NCI-H1105 (cell line): ENCODE measurements at places on chromosomes 3 and 15.
A peak's percentile ranks its signal among the peaks of the same experiment; 100 is the strongest.

DNA sequence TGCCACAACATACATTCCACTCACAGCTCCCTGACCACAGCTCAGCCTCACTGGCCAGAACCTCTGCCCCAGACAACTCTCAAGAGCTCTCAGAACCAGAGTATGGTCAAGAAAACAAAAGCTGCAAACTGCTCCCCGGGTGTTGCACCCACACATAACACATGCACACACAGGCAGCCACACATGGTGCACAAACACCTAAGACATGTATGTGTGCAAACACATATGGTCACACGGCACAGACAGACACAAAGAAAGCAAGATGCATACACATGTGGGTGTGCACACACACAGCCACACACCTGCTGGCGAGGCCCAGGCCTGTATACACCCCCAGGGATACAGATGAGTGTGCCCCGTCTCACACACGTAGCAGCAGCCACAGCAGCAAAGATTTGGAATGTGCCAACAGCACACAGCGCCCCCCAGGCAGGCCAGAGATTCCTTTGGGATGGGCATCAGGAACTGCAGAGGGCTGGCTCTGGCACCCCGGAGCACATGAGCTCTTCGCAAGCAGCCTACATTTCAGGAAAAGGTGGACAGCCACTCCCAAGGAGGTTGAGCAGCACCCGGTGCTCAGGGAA is 6.6 kb downstream of the KLF15 start:
- no peak for DNase-seq

GRCh38 chr3:9279966-9280365 is 30.5 kb upstream of the SRGAP3 start:
- no peak for DNase-seq

DNA sequence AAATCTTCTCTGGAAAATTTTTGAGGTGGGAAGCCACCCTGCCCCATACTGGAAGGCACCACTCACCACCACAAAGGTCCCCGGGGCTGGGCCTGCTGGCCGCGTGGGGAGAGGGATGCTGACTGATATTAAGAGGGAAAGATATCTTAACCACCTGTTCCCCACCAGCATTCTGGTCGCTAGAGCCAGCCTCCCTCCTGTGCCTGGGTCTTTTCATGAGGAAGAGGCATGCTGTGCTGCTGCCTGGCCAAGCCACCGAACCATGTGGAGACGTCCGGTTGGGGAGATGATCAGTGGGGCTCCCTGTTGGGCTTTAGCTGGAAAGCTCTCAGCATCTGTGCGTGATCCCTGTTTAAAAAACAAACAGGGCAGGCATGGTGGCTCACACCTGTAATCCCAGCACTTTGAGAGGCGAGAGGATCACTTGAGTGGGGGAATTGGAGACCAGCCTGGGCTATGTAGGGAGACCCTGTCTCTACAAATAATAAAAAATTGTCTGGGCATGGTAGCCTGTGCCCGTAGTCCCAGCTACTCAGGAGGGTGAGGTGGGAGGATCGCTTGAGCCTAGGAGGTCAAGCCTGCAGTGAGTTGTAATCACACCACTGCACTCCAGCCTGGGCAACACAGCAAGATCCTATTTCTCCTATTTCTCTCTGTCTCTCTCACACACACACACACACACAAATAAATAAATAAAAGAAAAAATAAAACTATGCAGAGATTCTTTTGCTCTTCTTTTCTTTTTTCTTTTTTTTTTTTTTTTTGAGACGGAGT is 1.0 kb downstream of the KLHL18 start:
- no peak for DNase-seq

GRCh38 chr15:92809064-92809879 is 90.9 kb upstream of the CHD2 start:
- DNase-seq, result peak; percentile 91

DNA sequence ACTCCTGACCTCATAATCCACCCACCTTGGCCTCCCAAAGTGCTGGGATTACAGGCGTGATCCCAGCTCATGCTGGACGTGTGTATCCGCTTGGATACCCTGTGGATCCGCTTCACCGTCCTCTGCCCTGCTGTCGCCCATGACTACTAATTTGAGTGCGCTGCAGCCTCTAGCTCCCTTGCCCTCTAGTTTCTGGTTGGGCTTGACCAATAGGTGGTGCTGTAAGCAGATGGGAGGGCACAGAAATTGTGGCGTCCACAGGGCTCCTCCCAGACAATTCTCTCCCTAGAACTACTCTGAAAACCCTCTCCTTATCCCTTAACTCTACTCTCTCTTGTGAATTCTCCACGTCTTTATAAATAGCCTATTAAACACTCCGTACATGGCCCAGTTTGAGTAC is 36.2 kb downstream of the ZPLD1 start:
- no peak for DNase-seq

GRCh38 chr3:117264204-117264994 is 554.8 kb downstream of the TUSC7 start:
- DNase-seq, result no peak

GRCh38 chr15:35304389-35304788 is 219.3 kb upstream of the NANOGP8 start:
- no peak for DNase-seq

DNA sequence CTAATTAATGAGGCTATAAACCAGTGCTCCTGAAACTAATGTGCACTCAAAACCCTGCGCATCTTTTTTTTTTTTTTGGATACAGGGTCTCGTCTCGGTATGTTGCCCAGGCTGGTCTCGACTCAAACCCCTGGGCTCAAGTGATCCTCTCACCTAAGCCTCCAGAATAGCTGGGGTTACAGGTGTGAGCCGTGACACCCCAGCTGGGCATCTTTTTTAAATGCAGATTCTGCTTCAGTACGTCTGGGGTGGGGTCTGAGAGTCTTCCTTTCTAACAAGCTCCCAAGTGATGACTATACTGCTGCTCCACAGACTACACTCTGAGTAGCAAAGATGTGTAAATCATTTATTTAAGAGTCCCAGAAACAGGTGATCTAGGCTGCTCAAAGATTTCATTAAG is 73.0 kb downstream of the BFSP2 start:
- DNase-seq, result no peak

- DNase-seq, result no peak
Measured at GRCh38 chr3:46542344-46542743, 23.8 kb downstream of the LRRC2 start.

DNA sequence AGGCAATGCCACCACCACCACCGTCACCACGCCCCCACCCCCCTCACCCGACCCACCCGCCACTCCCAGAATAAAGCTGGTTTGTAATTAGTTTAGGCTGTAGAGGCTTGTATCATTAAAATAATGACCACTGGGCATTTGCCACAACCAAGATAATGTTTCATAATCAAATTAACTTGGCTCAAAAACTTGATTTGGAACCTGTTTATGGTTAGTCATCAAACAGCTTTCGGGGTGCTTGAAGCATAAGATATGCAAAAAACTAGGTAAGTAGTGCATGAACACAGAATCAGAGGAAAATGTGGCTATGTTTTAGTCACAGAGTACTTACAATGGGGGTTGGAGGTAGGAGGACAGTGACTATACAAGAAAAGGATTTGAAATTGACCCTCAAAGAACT is 115.1 kb downstream of the FHIT start:
- no peak for DNase-seq

- DNase-seq, result no peak
Measured at GRCh38 chr3:188002626-188003138, 151.3 kb upstream of the LPP start.

DNA sequence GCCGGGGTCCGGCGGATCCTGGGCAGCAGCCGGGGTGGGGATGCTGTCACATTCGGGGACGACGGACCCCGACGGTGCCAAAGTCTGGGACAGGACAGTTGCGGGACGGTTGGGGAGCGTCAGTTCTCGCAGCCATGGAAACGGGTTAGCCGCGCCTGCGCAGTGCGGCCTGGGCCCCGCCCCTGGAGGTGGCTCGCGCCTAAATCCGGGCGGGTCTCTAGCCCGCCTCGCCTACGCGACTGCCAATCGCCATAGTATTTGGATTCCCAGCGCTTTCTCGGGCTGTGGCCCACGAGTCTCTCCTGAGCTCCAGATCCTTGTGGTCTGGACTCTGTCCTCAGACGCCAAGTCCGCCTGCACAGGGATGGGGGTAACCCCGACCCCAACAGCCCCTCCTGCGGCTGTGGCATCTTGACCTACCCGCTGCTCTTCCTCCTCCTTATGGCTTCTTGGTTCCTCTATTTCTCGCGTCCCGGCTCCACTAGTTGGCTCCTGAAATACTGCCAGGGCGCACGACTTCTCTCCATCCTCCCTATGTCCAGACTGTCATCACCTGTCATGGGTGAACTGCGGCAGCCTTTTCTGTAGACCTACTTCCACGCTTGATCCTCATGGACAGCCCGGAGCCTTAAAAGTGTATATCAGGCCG is at the start of gene ZMYND10:
Gene ZMYND10 (minus strand): TSS at position 147 of the 649 bp plus-strand sequence. CDS start 153 bp downstream, outside the sequence.
- DNase-seq, result peak; percentile 28

DNA sequence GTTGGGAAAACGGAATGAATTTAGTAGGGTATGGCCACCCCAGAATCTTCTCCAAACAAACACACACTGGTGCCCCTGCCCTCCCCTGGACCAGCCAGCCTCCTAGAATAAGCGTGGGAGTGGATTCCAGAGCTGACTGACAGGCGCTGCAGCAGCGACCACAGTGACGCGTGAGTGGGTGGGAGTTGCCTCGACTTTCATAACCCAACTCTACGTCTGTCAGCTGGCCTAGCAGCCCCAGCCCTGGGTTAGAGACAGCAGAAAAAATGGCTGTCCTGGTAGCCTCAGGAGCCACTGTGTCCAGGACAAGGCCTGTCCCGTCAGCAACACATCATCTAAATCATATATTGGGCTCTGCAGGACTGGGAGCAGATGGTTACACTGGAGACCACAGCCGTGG is 10.0 kb downstream of the PLA2G4B start:
- DNase-seq, result no peak

- no peak for DNase-seq
Measured at GRCh38 chr15:99365242-99365641, 114.0 kb downstream of the LRRC28 start.

DNA sequence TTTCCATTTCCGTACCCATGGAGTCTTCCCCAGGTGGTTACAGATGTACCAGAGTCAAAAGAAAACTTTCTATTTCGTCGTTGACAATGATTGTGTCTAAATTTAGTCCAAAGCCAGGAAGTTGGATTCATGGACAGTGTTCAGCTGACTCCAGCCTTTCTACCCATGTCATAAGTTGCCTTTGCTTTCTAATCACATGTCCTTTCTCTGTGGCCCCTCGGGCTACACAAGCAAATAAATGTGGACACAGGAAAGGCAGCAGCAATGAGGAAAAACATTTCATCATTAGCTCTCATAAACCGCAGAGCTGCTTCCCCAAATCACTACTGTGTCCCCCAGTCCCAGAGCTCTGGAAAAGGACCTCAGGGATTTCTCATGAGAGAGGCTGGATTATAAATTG is 82.0 kb downstream of the USF3 start:
- no peak for DNase-seq

DNA sequence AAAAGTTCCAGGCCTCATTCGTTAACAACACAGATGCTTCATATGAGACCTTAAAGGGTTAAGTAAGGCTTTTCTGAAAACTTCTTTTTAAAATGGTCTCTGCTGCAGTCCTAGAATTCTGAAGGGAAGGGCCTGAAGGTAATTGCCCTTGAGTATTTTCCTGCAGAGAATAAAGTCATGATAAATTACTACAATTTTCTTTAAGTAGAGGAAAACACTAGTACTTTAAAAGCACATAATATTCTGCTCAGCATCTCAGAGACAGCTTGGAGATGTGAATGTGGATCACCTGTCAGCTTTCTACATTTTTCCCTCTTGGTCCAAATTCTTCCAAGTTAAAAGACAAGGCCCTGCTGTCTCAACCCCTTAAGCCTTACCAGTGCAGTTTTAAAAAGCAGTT is 419.5 kb downstream of the MFSD1 start:
- no peak for DNase-seq

- no peak for DNase-seq
Measured at GRCh38 chr3:185399737-185400667, 37.1 kb downstream of the MAP3K13 start.

- no peak for DNase-seq
Measured at GRCh38 chr3:197791892-197792647, 1.0 kb downstream of the LRCH3 start.

- DNase-seq, result no peak
Measured at GRCh38 chr15:58409861-58410260, 21.9 kb upstream of the LIPC start.

DNA sequence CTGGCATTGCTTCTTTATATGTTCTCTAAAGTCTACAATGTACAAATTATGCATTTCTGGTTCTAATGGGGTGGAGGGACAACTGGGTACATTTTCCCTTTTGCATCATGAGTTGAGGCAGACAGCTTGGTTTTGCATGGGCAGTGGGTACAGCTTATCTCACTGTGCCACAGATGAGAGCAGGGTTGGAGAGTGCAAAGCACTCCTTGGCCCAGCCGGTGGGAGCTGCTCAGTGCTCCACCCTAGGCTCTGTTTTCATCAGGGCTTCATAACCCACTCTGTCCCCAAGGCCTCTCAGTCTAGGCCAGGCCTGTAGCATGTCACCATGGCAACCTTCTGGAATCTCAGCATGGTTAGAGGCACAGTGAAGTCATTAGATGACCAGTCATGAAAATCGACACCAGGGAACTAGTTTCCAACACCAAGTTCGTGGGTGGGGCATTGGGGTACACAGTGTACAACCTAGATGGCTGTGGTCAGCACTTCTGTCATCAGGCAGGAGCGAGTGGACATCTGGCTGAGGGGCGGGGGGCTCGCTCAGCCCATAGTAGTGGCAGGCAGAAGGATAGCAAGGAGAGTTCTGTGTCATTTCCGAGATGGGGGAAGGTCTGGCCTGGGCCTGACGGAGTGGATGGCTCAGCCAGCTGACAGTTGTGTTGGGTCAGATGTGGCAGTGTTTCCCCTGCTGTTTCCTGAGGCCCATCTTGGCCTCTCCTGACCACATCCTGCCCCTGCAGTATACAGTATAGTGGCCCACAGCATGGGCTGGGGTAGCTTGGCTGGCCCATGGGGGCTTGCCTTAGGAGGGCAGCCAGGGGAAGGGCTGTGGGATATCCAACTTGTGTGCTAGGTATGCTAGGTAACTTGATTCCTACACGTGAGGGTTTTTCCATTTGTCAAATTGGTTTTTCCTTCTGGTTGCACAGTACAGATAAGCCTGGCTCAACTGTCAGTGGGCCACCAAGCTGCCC is 75.7 kb upstream of the PRR23C start:
- no peak for DNase-seq

- no peak for DNase-seq
Measured at GRCh38 chr15:50123861-50124557, 5.0 kb upstream of the ATP8B4 start.

DNA sequence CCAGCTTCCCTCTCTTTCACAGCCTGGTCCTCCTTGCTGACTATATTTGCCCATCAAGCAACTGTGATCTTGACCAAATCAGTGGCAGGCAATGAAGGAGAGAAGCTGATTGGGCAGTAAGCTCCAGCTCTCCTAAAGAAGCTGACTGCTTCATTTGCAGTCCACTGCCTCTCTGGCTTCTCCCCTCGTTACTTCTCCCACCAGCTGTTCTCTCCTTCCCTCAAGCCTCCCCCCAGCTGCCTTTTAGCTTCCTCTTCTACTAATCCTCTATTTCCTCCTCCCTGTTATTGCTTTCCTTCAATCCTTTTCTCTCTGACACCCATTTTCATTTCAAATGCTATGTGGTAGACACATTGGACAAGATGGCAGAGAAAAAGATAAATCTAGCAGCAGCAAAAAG is 474.7 kb upstream of the UBE2E2 start:
- DNase-seq, result no peak
